Left hindlimb (tissue), 1 donor: ENCODE measurements at places on chromosomes 4 and X.

- no peak for DNase-seq
Observed at GRCh38 chrX:129721870-129722269, 16.9 kb upstream of the XPNPEP2 start.

DNA sequence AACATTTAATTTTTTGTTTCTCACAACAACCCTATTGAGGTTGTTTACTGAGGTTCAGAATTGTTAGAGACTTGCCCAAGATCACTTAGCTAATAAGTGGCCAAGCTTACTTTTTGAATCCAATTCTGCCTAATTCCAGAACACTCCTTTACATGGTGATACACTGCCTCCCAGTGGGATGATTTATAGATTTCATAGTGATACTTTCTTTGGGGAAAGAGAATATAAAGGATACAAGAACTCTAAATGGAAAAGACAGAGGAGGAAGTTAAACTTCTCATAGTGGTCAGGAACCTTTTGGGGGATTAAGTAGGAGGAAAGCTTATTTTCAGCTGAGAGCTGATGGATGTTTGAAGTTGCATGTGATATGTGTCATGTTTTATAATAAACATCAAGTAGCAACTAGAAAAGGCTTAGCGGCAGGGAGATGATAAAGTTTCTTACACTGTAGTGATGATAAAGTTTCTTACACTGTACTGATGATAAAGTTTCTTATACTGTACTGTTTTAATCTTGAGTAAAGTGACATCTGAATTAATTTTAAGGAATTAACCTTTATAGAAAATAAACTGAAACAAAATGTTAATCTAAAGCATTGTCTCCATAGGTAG is 15.3 kb downstream of the STAG2 start:
- no peak for DNase-seq

GRCh38 chrX:150548251-150548650 is 20.2 kb upstream of the MTM1 start:
- no peak for DNase-seq

DNA sequence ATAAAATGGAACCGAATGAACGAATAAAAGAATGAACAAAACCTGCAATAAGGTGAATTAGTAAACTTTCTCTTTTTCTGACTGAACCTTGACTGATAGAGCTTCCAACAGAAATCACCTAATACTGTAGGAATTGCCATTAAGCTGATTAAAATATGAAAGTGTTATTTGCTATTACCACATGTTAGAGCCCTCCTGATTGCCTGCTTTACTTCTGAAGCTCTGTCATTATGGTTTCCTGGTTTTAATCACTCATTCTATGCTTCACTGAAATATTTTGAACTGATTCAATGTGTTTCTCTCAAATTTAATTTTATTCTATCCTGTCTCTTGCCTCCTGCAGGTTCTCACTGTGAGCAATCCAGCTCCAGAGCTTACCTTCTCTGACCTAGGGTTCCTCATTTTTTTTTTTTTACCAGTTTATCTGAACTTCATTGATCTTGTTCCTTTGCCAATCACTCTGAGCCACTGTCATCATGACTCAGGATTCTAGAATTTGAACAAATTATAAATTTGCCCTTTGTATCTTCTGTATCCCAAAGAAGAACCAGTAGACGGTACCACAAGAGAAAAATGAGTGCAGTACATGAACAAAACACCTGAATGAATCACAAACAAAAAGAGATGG is 48.1 kb upstream of the UGT2B15 start:
- no peak for DNase-seq

- DNase-seq = no peak
Observed at GRCh38 chr4:84697159-84697558, 114.2 kb downstream of the CDS1 start.

GRCh38 chr4:17494258-17495190 is 17.4 kb downstream of the QDPR start:
- no peak for DNase-seq

GRCh38 chr4:5905714-5906113 is 12.8 kb upstream of the CRMP1 start:
- no peak for DNase-seq
